Esophagus muscularis mucosa (tissue), 4 donors: ENCODE measurements at places on chromosomes 1 and 21.

- no peak for DNase-seq
Measured at GRCh38 chr1:65146908-65147423, 1.0 kb upstream of the AK4 start.

- DNase-seq = no peak
Measured at GRCh38 chr1:240074908-240075307, 16.8 kb upstream of the FMN2 start.

- DNase-seq = no peak
Measured at GRCh38 chr21:39251326-39251725, 62.1 kb downstream of the BRWD1 start.

GRCh38 chr21:29254550-29254949, 44.2 kb upstream of the BACH1 start:
- DNase-seq = no peak

DNA sequence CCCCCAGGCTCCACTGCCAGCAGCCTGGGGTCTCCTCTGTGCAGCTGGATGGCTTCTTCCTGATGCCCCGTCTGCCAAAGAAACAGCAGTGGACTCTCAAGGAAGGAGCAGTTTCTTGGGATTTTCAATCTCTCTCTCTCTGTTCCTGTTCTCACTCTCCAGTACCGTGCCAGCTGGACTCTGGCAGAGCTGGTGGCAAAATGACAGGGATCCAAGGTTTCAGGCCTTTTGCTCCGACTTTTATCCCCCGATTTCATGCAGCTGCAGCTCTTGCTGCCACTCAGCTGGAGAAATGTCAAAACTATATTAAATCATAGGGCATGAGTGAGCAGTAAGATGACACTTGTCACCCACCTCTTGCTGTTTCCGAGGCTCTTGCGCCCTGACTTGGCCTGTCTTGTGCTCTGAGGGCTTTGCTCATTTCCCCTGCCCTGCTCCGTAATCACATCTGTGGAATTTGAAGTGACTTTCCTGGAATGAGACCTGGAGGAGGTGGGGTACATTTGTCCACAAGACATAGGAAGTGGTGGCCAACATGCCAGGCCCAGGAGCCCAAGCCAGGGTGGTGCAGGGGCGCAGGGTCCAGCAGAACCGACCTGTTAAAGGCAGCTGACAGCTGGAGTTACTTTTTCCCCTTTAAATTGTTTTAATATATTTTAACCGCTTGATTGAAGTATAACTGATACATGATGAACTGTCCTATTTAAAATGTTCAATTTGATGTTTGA, 576.2 kb downstream of the PTPRU start:
- no peak for DNase-seq
